ENCODE measurements at places on chromosomes 1 and 21. TPM values are rescaled to one million over a fixed set of nuclear protein-coding genes. Genes with fewer than 3 reads are reported as not detected.

- H3K36me3 ChIP-seq = no peaks in the 10 kb centered on the region
- H3K4me1 ChIP-seq = peaks cover 2% of the 10 kb centered on the region
- DNase-seq = peak; percentile 63
- H3K4me3 ChIP-seq = no peak within 1 kb of the TSS
These were observed at the start of gene TTC34 for GRCh38 chr1:2801535-2802291. Gene TTC34, minus strand, starts transcription at chr1:2801693. Its CDS starts 866 bp downstream, at chr1:2800827.

DNA sequence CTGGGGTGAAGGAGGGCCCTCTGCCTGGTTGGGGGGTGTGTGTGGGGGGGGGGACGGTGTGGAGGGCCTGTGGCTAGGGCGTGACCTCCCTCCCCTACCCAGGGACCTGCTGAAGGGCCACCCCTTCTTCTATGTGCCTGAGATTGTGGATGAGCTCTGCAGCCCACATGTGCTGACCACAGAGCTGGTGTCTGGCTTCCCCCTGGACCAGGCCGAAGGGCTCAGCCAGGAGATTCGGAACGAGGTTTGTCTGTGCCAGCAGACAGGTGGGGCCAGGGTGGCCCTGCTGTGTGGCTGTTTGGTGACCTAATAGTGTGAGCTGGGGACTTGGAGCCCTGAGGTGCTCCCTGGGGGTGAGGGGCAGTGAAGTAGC lies 43.9 kb downstream of the COQ8A start:
- H3K4me1 ChIP-seq = peaks cover 2% of the 10 kb centered on the region
- H3K36me3 ChIP-seq = no peaks in the 10 kb centered on the region
- H3K27me3 ChIP-seq = no peaks in the 10 kb centered on the region
- no peak overlapping the region for H3K27ac ChIP-seq
- H3K4me3 ChIP-seq = no peak overlapping the region

DNA sequence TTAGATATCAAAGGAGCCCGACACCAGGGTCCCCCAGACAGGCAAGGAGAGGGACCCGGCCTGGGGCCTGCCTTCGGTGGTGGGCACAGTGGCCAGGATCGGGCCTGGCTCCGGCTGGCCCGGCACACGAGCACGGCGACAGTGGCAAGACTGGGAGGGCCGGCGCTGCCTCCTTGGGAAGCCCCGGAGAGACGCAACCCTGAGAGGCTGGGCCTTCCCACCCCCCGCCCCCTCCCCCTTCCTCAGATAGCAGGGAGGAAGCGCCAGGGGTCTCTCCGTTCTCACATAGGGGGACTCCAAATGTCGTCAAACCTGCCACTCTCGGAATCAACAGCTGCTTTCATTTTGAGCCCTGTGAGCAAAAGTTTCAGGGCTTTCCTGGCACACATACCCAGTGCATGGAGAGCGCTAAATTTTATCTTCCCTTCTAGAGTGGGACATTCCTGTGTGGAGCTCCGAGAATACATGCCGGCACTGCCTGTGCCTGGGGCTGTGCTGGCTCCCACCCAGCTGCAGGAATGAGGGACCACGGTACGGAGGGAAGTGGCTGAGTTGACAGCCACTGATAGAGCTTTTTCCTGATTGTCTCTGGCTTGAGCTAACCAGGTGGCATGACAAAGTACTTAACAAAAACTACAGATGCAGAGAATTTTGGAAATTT lies 62.4 kb downstream of the CD247 start:
- no peaks in the 10 kb centered on the region for H3K27me3 ChIP-seq
- H3K27ac ChIP-seq = peak overlapping the region; percentile 92
- peaks cover 35% of the 10 kb centered on the region for H3K36me3 ChIP-seq
- peaks cover 56% of the 10 kb centered on the region for H3K4me1 ChIP-seq

DNA sequence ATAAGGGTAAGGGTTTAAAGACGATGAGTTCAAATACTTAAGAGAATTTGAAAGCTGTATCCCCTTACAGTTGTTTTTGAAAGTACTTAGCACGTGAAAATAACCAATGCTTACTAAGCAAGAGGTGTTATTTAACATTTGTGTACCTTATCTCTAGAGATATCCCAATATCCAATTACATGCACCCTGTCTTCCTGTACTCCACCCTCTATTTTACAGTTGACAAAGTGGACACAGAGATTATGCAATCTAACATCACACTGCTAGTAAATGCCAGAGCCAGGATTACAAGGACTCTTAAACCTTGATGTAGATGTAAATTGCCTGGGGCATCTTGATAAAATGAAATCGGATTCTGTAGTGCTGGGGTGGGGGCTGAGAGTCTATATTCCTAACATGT lies 72.0 kb downstream of the GDAP2 start:
- no peaks in the 10 kb centered on the region for H3K4me1 ChIP-seq
- no peaks in the 10 kb centered on the region for H3K36me3 ChIP-seq
- no peaks in the 10 kb centered on the region for H3K27me3 ChIP-seq
- no peak overlapping the region for H3K27ac ChIP-seq
- H3K4me3 ChIP-seq = no peak overlapping the region

TNNI3K gene
- total RNA-seq = not detected

GRCh38 chr1:9312168-9312720 lies 19.6 kb downstream of the SPSB1 start:
- no peak overlapping the region for H3K27ac ChIP-seq
- H3K4me1 ChIP-seq = peaks cover 20% of the 10 kb centered on the region
- H3K36me3 ChIP-seq = no peaks in the 10 kb centered on the region
- DNase-seq = no peak

CR1 gene
- total RNA-seq = not detected

VHLL gene
- total RNA-seq = not detected

FCN3 gene
- total RNA-seq = not detected

EFNA1 gene
- 0.49 TPM for total RNA-seq

GRCh38 chr1:54837002-54837853 lies 36.1 kb upstream of the TTC22 start:
- H3K4me1 ChIP-seq = no peaks in the 10 kb centered on the region
- H3K4me3 ChIP-seq = no peak overlapping the region
- peaks cover 7% of the 10 kb centered on the region for H3K27me3 ChIP-seq
- H3K36me3 ChIP-seq = no peaks in the 10 kb centered on the region
- no peak overlapping the region for H3K27ac ChIP-seq

GRCh38 chr1:206912445-206913095 lies 9.2 kb downstream of the FCMR start:
- peak overlapping the region; percentile 61 for H3K27ac ChIP-seq
- peak; percentile 60 for DNase-seq
- peaks cover 47% of the 10 kb centered on the region for H3K36me3 ChIP-seq
- peaks cover 80% of the 10 kb centered on the region for H3K4me1 ChIP-seq

GRCh38 chr1:150808846-150809245 lies 786 bp upstream of the CTSK start:
- H3K27me3 ChIP-seq = no peaks in the 10 kb centered on the region
- H3K4me3 ChIP-seq = no peak overlapping the region
- peaks cover 3% of the 10 kb centered on the region for H3K36me3 ChIP-seq
- no peak for DNase-seq

DNA sequence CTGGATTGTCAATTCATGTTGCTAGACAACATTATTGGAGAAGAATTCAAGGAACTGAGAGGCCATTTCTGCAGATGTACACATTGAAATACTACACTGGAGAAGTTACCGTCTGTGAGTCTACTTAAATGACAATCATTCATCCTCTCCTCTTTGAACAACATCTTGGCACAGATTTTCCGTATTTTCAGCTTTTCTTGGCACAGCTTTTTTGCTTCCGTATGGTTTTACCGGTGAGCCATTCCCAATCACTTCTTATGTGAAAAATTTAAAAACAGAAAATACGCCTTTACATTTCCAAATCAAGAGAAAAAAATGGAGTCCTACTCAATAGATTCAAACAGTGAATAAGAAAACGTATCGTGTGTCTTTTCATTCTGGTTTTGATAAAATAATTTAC lies 1493.7 kb downstream of the AMY1C start:
- no peaks in the 10 kb centered on the region for H3K4me1 ChIP-seq
- H3K4me3 ChIP-seq = no peak overlapping the region
- H3K27me3 ChIP-seq = no peaks in the 10 kb centered on the region

DNA sequence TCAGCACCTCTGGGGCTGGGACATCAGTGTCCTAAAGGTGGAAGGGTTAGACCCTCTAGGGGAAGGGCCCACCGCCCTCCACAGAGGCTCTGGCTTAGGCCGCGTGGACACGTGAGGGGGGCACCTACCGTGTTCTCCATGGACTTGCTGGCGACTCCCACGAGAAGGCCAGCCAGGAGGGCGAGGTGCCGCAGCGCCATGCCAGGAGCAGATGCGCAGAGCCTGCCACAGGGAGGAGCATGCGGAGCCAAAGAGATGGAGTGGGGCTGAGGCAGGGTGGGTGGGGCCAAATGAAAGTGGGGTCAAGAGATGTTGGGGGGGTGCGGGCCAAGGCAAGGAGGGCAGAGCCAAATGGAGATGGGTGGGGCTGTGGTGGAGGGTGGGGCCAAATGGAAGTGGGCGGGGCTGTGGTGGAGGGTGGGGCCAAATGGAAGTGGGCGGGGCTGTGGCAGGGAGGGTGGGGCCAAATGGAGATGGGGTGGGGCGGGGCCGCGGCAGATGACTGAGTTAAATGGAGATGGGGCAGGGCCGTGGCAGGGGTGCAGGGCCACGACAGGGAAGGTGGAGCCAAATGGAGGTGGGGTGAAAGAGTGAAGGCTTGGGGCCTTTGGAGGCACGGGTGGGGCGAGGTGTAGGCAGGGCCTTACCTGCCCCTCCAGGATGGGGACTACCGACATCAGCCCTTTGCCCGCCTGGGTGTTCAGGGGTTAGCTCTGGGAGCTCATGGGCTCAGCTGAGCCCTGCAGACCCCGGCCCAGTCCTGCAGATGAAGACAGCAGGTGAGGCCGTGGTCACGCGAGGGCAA lies 17.4 kb upstream of the RNF223 start:
- no peak overlapping the region for H3K27ac ChIP-seq
- DNase-seq = no peak
- H3K27me3 ChIP-seq = no peaks in the 10 kb centered on the region
- no peak overlapping the region for H3K4me3 ChIP-seq
- peaks cover 5% of the 10 kb centered on the region for H3K4me1 ChIP-seq

MAEL gene
- 0.14 TPM for total RNA-seq

IL22RA1 gene
- total RNA-seq = not detected

DNA sequence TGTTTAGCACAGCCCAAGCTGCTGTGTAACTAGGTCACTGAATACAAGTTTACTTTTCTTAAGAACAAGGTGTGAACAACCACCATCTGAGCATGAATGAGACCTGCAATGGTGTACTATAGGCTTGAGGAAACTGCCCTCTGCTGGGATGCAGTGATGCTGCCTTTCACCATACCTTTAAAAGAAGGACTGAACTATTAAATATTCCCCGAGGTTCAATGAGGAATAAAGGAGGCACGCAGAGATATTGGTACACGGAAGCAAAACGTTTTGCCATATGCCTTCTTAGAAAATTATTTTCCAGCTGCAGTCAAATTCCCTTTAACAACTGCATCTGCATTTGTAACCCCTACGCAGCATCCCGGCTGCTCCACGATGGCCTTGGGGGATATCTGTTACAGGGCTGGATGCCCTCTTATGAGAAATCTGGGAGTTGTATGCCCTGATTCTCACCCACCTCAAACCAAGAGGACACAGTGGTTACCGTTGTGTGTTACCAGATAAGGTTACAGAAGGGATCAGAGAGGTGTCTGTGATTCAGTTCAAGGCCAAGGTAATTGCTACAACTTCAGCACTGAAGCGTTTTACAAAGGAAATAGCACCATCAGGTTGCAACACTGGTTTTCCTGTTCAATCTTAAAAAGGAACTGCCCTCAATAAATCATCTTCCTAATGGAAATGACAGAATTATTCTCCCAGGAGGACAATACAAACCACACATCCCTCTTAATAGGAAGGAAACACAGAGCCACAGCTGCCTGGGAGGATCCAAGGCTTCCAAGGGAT lies 470.5 kb downstream of the LTN1 start:
- H3K36me3 ChIP-seq = no peaks in the 10 kb centered on the region
- no peak overlapping the region for H3K4me3 ChIP-seq
- H3K27me3 ChIP-seq = peaks cover 4% of the 10 kb centered on the region
- H3K27ac ChIP-seq = no peak overlapping the region
- no peak for DNase-seq
- no peaks in the 10 kb centered on the region for H3K4me1 ChIP-seq

DNA sequence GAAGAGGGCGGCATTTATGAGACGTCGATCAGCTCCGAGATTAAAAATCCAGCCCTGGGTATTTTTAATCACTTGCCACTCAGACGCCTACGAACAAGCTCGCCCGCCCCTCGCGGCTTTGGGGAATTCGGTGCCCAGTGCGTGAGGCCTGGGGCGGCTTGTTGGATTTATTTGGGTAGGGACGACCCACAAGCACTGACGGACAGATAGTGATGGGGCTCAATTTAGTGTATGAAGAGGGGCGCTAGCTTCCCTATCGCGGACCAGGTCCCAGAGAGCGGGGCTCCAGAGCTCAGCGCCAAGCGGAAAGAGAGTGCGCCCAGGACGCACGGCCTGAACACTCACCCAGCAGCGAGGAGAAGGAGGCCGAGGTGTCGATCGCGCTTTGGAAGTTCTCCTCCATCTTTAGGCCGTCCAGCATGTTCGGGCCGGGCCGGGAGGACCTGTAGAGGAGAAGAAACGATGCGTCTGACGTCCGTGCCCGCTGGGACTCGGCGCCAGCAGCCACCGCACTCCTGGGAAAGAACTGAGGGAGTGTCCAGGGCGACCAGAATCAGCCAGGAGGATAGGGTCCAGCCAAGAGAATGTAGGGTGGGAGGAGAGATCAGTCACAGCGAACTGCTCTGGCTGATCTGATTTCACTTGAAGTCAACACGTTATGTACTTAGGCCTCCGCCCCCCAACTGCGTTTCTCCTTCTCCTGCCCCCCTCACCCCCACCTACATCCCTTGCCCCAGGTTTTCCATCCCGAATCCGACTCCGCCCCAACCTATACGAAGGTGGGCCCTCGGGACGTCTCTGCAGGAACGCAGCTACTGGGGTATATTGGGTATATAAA lies 1.2 kb downstream of the LMX1A start:
- no peaks in the 10 kb centered on the region for H3K36me3 ChIP-seq
- peaks cover 14% of the 10 kb centered on the region for H3K4me1 ChIP-seq
- DNase-seq = no peak
- peaks cover 94% of the 10 kb centered on the region for H3K27me3 ChIP-seq
- peak overlapping the region; percentile 14 for H3K4me3 ChIP-seq

ALX3 gene
- not detected for total RNA-seq

- H3K27me3 ChIP-seq = no peaks in the 10 kb centered on the region
- DNase-seq = no peak
- no peak overlapping the region for H3K4me3 ChIP-seq
- H3K36me3 ChIP-seq = no peaks in the 10 kb centered on the region
These were observed 91.9 kb downstream of the NFIA start for GRCh38 chr1:61174060-61174795.

GRCh38 chr21:29583424-29583924 lies 284.8 kb downstream of the BACH1 start:
- no peak overlapping the region for H3K27ac ChIP-seq
- no peaks in the 10 kb centered on the region for H3K4me1 ChIP-seq
- no peaks in the 10 kb centered on the region for H3K27me3 ChIP-seq

- H3K36me3 ChIP-seq = no peaks in the 10 kb centered on the region
- no peaks in the 10 kb centered on the region for H3K27me3 ChIP-seq
- H3K4me1 ChIP-seq = no peaks in the 10 kb centered on the region
- no peak for DNase-seq
- H3K4me3 ChIP-seq = no peak overlapping the region
- H3K27ac ChIP-seq = no peak overlapping the region
These were observed 18.4 kb downstream of the OLIG1 start for GRCh38 chr21:33088384-33088783.

AGRN gene
- 30.4 TPM for total RNA-seq

CYYR1 gene
- total RNA-seq = not detected

TMEM61 gene
- not detected for total RNA-seq

- no peak overlapping the region for H3K27ac ChIP-seq
- no peak for DNase-seq
- H3K36me3 ChIP-seq = no peaks in the 10 kb centered on the region
- no peak overlapping the region for H3K4me3 ChIP-seq
- peaks cover 11% of the 10 kb centered on the region for H3K27me3 ChIP-seq
These were observed 467.3 kb downstream of the SETD4 start for GRCh38 chr21:35593000-35593502.
